AML-193 (cell line): ENCODE measurements at places on chromosomes 5 and 9.

DNA sequence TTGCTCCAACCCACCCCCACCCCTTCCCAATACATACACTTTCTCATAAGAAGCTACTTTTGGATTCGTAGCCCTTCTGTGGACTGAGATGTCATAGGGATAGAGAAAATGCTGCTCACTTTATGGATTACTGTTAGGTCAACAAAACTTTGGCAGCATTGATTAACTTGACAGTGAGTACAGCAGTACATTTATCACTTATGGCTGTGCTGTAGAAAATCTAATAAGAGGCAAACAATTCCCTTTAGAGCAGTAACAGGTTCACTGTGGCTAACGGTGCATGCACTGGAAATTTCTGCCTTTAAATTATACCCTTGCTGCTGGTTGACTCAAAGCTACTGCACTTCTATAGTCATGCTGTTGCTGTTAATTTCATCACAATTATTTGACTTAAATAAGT lies 59.2 kb downstream of the PPIC start:
- DNase-seq, result no peak

DNA sequence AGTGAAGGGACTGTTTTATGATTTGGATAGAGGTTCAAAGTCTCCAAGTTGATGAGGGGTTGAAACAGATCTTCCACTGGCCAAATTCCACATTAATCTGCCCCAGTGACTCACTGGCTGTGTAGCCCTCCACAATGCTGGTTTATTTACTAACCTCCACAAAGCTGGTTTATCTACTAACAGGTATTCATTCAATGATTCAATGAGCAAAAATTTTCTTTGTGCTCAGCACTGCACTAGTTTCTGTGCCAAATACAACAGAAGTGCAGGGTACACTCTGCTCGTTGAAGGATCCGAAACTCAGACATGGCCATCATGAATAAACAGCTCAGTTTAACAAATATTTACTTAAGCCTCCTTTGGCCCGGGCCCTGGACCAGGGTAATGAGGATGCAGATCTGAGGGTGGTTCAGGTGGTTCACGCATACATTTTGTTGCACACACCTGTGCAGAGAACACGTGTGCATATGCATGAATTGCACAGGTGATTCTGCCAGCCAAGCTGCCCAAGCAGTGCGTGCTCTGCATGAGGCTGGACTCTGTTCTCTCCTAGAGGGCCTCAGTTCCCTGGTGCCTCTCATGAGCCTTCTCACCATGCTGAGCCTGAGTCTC lies 71.0 kb downstream of the SH3PXD2B start:
- no peak for DNase-seq

DNA sequence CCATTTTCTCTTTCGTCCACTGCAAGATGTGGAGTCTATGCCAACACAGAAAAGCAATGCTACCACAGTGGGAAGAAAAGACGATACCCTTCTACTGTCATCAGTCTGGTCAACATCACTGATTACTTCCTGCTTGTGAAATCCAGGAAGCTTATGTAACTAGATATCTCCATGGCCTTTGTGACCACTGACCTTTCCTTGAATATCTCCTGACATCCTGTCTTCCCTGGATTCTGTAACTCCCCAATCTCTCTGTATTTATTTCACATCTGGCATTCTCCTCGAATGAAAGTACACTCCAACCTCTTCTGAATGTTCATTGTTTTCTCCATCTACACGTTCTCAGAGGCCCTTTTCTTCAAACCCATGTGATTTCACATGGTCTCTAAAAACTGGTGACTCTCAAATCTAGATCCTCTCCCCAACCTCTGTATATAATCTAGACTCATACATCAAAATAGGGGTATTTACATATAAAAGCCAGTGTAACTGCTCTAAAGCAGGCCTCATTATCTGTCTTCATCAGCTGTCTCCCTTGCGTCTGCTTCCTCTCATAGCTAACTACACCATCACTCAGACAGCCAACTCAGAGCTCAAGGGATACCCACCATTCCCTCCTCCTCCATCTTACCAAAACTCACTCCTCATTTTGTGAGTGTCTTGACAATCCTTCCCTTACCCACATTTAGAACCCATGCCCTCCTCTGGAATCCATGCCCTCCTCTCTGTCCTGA lies 156.8 kb downstream of the SEMA5A start:
- DNase-seq, result no peak

GRCh38 chr9:129852579-129852978 lies 17.3 kb downstream of the USP20 start:
- DNase-seq, result no peak

GRCh38 chr9:131703697-131704096 lies 36.2 kb downstream of the RAPGEF1 start:
- no peak for DNase-seq

DNA sequence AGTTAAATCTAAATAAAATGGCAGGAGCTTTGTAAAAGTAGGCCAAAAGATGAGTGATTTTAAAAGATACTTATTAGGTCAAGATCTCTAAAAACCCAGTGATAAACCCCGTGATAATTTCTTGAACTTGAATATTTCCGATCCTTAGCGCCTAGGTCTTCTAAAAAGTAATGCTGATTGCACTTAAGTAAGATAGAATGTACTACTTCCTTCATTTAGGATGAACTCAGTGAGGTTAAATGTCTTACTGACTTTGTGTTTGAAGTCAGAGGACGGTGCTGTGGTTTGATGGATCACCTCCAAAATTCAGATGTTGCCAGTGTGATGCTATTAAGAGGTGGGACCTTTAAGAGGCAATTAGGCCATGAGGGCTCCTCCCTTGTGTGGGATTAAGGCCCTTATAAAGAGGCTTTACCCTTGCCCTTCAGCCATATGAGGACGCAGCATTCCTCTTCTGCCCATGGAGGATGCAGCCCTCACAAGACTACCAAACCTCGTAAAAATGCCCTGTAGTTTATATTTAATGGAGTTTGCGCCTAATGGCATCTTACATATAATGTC lies 130.1 kb downstream of the TRIO start:
- DNase-seq, result no peak

DNA sequence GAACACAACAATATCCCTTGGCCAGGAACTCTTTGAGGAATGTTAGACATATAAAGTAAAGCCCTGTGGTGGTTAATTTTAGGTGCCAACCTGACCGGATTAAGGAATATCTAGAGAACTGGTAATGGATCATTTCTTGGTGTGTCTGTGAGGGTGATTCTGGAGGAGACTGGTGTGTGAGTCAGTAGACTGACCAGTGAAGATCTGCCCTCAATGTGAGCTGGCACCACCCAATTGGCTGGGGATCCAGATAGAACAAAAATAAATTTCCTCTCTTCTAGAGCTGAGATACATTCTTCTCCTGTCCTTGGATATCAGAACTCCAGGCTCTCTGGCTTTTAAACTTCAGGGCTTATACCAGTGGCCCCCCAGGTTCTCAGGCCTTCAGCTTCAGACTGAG lies 56.2 kb upstream of the TNPO1 start:
- DNase-seq, result no peak

DNA sequence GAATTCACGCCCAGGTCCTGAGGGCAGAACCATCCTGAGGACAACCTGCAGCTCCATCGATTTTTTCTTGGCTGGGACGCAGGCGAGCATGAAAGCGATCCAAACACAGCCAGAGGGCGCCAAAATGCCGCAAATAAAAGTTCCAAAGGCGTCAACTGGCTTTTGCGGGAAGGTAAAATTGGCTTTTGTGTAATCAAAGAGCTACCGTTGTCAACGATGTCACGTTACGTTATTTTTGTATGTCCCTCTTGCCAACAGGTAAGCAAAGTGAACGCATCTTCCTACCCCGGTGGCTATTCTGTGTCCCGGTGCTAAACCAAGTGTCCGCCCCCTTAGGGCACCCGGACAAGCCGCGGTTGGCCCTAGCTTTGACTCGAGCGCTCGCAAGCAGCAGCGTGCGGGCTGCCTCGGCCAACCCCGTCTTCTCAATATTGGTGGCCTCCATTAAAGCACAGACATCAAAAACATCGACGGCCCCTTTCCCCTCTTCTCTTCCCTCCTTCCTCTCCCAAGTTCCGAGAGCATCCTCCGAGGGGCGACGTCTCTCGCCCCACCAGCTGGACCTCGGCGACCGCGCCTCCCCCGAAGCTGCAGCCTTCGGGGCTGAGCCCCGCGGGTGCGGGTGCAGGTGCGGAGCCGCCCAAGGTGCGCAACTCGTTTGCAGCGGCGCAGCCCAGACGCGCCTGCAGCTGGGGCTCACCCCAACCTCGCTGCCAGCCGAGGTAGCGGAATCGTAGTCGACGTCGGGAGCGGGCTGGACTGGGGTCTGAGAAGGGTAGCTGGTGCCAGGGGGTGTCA lies 1.1 kb upstream of the BASP1 start:
- peak; percentile 6 for DNase-seq

DNA sequence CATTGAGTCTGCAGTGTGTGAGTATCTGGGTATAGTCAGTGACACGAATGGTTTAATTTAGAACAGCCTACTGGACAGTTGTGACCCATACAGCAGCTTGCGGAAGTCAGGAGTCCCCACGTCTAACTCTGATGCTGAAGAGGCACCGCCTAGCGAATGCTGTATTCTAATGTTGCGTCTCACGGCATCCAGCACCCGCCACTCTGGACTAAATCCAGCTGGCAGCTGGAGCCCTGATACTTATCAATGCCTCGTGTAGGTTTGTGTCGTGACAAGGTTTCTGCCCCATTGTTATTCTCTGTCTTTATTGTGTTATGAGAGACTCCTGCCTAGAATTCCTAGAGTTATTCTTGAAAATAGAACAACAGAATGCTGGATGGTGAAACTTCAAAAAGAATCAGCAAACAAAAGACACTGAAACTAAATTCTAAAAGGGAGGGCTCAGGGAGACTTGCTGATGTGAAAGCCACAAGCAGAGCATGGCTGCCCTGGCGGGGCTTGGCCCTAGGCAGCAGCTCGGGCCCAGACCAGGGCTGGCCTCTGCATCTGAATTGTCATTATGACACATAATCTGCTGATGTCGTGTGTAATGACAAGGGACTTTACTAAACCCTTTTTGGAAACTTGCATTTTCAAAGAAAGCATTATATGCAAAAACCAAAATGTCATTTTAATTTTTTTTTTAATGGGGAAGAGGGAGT lies 123.5 kb upstream of the ICE1 start:
- no peak for DNase-seq

- no peak for DNase-seq
These were observed 241.6 kb downstream of the PJA2 start for GRCh38 chr5:109168151-109168550.
